Activated T-helper 1 cell treated with anti-CD3 and anti-CD28 coated beads, Interleukin-2, amount 50 U/mL, for 16 hours (primary cell): ENCODE measurements at places on chromosomes 13 and 19.

GRCh38 chr13:39209731-39210531 lies 171.7 kb downstream of the NHLRC3 start:
- DNase-seq, result no peak

DNA sequence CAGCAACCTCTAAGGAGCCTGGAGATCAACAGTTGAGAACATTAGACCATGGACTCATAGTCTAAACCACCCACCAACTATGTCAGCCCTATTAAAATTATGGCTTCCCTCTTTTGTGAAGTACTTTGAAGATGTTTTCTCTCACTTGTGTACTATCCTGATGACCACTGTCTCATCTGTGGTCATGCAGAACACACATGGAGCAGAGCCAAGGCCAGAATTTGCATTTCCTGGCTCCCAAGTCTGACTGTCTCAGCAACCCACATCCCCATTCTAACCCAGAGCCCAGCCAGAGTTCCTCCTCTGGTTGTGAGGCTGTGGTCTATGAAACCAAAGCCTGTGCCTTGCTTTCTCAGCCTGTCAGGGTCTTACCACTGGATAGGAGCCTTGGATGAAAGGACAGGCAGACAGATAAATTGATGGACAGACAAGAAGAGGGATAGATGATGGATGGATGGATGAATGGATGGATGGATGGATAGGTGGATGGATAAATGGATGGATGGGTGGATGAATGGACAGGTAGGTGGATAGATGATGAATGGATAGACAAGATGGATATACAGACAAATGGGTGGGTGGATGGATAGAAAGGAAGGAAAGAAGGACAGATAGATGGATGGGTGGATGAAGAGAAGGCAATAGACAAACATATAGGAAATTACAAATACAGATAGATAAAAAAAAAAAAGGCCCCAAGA lies 35.4 kb downstream of the ZNF557 start:
- DNase-seq, result no peak

DNA sequence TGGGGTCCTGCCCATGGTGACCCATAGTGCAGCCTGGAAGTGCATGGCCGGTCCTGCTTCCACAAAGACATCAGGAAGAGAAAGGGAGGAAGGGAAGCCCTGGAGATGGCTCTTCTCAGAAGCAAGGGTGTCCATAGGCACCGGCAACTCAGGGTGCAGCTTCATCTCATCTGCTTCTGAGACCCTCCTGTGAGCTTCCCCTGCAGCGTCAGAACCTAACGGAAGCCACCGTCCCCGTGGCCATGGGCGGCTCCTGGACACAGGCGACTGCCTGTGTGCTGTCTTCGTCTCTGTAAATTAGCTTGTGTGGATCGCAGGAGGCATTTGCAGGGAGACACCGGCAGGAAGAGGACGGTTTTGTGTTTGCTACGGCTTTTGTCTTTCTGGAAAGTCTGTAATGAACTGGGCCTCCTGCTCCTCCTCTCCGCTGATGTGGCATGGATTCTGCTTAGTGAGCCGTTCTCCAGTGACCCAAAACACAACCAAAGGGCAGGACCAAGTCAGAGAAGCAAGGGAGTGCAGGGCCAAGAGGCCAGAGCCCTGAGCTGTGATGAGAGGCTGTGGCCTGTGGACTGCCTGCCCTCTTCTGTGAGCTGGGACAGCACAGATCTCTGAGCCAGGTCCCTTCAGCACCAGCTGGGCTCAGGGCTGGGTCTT lies 2.5 kb downstream of the ATP4B start:
- DNase-seq, result no peak

GRCh38 chr13:33433316-33433715 lies 147.8 kb upstream of the STARD13 start:
- DNase-seq, result no peak

DNA sequence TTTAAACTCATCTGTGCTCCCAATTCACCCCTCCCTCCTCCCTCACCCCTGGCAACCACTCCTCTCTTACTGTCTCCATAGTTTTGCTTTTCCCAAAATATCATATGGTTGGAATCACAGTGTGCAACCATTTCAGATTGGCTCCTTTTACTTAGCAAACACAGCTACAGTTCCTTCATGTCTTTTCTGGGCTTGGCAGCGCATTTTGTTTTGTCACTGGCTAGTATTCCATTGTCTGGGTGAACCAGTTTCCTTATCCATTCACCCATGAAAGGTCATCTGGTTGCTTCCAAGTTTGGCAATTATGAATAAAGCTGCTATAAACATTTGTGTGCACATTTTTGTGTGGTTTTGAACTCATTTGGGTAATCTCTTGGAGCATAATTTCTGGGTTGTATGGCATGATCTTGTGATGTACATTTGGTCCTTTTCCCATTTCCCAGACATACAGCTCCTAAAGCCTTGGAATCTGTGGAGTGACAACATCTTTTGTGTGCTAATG lies 23.9 kb upstream of the GAS6 start:
- no peak for DNase-seq

DNA sequence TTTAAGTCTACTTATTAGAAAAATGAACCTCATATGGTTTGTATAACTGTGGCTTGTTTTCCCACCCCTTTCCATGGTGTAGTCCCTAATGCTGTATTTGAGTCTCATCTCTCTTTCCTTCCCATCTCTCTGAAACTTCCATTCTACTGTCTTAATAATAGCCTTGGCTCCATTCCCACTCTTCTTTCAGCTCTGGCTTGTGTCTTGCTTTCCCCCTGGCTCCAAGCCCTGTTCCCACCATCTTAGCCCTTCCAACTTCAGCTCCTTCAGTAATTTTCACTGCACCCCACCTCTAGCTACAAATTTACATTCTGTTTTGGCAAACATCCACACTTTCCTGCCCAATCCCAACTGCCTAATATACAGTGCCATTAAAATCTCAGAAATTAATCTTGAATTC lies 137.5 kb downstream of the SLITRK6 start:
- DNase-seq, result no peak

DNA sequence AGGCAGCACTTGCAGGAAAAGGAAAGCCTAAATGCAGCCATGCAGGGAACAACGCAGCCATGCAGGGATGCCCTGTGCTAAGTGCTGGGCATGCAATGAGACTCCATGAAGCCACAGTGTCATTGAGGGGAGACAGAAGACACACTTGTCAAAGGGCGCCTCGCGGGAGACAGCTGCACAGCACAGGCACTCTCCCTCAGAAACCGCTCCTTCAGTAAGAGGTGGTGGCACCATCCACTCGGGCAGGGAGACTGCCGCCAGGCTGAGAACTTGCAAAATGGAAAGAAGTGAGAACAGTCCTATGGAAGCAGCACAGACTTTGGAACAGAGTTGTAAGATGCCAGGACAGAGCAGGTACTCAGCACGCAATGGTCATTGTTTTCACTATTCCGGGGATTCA lies 51.1 kb downstream of the GGACT start:
- no peak for DNase-seq

DNA sequence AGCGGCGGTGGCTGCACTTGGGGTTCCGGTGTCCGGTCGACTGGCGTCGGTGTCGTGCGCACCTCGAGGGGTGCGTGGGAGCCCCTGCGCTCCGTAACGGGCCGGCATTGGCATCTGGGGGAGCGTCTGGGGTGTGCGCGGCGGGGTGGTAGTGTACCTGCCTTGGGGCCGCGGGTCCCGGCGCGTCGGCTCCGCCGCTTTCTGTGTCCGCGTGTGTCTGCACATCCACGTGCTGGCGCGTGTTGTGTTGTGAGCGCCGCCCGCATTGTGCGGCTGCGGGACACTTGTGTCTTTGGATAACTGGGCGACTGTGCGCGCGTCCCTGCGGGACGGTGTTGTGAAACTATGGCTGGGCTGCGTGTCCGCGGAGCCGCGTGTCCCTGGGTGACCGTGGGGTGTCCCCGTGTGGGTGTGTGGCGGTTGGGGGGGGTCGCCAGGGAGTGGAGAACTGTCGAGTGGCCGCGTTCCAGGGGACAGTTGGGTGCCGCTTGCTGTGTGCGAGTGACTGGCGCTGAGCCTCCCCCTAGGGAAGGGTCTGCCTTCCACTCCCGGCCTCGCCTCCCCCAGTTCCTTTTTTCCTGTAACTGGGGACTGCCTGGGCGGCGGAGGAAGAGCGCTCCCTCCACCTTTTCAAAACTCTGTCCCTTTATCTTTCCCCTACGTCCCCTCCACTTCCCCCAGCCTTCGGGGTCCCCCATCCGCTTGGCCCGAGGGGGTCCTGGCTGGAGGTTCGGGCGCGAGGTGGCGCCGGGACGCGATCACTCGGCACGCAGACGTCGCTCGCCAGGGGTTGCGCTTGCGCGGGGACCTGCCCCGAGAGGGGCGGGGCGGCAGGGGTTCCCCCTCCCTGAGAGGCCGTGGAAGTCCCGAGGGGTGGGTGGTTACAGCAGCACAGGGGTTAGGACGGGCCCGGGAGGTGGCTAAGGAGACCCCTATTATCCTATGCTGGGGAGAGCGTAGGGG lies 5.7 kb upstream of the NFIC start:
- peak; percentile 69 for DNase-seq

GRCh38 chr19:13149628-13150186 lies 468 bp downstream of the STX10 start:
- DNase-seq, result no peak

- no peak for DNase-seq
Measured at GRCh38 chr19:8573316-8573715, 3.9 kb downstream of the MYO1F start.

- no peak for DNase-seq
Measured at GRCh38 chr13:98751367-98751782, 1.1 kb downstream of the SLC15A1 start.

- DNase-seq, result peak; percentile 78
Measured at GRCh38 chr19:48169939-48170803, at the start of the genes LIG1 and ZSWIM9. LIG1 (minus strand) TSS chr19:48170344; CDS start chr19:48165566, 4,778 bp downstream. ZSWIM9 (plus strand) TSS chr19:48170680; CDS start chr19:48171803, 1,123 bp downstream.

GRCh38 chr13:49052813-49053212 lies 77.1 kb downstream of the FNDC3A start:
- DNase-seq, result no peak

DNA sequence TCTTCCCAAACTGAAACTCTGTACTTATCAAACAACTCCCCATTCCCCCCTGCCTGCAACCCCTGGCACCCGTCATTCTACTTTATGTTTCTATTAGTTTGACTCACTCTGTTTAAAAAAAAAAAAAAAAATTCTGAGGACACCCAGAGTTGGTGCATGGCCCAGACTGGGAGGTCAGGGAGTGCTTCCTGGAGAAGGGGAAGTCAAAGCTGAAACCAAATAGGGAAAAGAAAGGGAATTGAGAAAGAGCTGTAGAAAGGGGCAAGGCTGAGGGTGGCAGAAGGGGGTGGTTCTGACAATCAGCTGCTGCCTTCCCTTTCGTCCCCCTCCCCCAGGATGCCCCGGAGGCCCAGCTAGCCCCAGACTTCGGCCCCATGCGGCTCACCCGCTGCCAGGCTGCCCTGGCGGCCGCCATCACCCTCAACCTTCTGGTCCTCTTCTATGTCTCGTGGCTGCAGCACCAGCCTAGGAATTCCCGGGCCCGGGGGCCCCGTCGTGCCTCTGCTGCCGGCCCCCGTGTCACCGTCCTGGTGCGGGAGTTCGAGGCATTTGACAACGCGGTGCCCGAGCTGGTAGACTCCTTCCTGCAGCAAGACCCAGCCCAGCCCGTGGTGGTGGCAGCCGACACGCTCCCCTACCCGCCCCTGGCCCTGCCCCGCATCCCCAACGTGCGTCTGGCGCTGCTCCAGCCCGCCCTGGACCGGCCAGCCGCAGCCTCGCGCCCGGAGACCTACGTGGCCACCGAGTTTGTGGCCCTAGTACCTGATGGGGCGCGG lies 9.0 kb upstream of the STRN4 start:
- no peak for DNase-seq

GRCh38 chr19:11745869-11746268 lies 7.1 kb upstream of the ZNF823 start:
- no peak for DNase-seq

DNA sequence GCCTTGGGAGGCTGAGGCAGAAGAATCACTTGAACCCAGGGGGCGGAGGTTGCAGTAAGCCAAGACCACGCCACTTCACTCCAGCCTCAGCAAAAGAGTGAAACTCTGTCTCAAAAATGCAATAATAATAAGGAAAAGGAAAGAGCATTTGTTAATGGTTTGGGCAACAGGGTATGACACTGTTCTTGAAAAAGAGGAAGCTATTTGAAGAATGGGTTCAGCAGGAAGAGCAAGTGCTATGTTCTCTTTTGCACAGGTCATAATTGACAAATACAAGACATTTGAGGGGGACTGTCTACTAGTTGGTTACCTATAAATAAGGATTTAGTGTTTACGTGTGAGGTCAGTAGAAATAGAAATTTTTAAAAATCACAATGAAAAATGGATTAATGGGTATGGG lies 218.3 kb downstream of the DCT start:
- no peak for DNase-seq

DNA sequence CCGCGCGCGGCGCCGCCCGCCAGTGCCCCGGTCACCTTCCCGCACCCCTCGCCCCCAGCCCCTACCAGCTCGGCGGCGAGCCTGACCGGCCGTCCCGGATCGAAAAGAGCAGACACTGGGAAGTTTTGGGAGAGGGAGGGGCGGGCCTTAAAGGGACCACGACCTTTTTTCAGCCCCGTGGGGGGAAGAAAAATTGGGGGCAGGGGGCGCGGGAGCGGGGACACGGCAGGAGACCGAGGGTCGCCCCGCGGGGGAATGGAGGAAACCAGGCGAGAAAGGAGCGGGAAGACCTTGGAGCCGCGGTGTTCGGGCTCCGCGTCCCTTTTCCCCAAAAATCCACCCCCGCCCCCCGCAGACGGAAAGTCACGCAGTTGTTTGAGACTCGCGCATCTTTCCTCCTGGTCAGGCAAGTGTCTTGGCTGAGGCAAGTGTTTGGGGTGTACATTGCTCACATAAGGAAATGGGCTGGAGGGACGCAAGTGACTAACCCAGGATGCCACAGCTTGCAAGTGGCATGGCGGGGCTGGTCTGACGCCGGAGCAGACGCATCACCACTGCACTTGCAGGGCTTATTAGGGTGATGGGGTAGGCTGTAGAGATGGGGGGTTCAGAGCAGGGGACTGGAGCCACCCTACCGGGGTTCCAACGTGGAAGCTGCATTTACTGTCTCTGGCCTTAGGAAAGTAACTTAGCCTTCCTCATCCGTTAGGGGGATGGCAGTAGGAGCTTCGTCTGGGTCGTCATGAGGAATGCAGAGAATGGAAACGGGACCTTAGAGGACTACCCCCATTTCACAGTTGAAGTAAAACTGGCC lies 2.7 kb upstream of the HNRNPL start:
- peak; percentile 47 for DNase-seq

DNA sequence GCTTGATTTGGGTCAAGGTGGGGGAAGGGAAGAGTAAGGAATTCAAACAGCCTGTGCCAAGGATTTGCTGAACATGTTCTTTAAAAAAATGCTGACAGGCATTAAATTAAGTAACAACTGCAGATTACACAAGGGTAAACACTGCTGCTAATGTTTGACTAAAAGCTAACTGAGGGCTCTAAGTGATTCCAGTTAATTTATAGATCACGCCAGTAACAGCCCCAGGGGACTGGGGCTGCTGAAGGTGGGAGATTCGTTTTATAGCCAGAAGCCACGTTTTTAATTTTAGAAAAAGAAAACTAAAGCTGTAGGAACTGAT lies 321.7 kb downstream of the DLEU7 start:
- DNase-seq, result no peak

GRCh38 chr13:36359301-36359950 lies 13.2 kb upstream of the SPART start:
- no peak for DNase-seq

GRCh38 chr19:45471931-45472562 lies 4.3 kb downstream of the FOSB start:
- DNase-seq, result no peak

- no peak for DNase-seq
Measured at GRCh38 chr19:16360738-16361137, 36.1 kb downstream of the KLF2 start.

- no peak for DNase-seq
Measured at GRCh38 chr19:40742886-40743285, 7.4 kb downstream of the ACTMAP start.
